ENCODE measurements at places on chromosomes 6 and 20. TPM values are rescaled to one million over a fixed set of nuclear protein-coding genes. Genes with fewer than 3 reads are reported as not detected.

DNA sequence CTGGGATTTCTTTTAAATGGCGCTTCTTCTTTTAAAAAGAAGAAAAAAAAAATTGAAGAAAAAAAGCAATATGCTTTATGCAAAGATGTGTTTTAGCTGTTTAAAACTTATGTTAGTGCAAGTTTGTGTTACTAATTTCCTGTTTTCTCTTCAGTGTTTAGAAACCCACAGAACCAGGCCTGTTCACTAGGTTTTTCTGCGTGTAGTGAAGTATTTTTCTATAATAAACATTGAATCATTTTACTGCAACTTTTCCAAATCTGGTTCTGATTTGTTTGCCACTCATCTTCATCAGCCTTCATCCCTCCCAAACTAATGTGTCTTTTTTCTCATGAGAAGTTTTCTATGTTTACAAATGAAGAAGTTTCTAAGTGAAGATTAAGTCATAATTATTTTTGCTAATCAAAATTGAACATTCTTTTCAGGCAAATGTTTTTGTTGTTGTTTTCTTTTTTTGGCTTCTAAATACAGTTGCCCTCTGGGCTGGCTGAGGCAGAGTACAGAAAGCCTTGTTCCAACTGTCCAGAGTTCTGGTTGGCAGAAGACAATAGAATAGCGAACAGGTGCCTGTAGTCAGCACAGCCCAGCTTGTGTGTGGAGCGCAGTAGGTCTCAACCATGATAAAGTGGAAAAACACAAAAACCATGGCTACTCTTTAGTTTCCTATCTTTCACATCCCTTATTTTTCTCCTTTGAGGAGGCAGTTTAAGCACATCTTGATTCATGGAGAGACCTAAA lies 14.5 kb downstream of the ZNF76 start:
- DNase-seq = no peak

GRCh38 chr6:354631-355280 lies 36.8 kb upstream of the IRF4 start:
- DNase-seq = no peak

DNA sequence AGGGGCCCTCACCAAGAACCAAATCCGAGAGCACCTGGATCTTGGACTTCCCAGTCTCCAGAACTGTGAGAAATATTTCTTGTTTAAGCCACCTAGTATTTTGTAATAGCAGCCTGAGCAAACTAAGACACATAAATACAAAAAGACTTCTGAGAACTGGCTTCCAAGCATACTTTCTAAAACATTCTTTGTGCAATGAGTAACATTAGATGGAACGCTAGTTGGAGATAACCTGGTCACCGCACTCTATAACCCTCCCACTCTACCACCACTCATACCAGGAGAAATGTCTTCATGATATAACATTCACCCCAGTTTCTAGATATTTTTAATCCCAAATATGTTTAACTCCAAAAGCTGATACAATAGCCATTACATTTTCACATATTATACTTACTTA lies 169.5 kb upstream of the THEMIS start:
- no peak for DNase-seq

DNA sequence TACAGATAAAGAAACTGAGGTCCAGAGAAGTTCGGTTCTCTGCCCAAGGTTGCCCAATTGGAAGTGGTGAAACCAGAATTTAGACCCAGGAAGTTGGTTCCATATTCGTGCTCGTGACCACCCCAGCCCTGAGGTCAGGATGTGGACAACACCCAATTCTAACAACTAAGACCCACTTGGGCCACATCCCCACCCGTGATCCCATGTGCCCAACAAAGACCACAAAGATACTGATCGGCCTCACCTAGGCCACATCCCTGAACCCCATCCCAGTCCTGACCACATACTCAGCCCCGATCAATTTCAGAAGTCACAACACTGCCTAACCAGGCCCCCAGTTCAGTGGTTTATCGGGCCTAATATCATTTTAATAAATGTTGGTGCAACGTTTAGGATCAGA lies 138.4 kb downstream of the PREX1 start:
- DNase-seq = no peak

- no peak for DNase-seq
These were observed 470 bp downstream of the COL20A1 start for GRCh38 chr20:63293456-63293855.

DNA sequence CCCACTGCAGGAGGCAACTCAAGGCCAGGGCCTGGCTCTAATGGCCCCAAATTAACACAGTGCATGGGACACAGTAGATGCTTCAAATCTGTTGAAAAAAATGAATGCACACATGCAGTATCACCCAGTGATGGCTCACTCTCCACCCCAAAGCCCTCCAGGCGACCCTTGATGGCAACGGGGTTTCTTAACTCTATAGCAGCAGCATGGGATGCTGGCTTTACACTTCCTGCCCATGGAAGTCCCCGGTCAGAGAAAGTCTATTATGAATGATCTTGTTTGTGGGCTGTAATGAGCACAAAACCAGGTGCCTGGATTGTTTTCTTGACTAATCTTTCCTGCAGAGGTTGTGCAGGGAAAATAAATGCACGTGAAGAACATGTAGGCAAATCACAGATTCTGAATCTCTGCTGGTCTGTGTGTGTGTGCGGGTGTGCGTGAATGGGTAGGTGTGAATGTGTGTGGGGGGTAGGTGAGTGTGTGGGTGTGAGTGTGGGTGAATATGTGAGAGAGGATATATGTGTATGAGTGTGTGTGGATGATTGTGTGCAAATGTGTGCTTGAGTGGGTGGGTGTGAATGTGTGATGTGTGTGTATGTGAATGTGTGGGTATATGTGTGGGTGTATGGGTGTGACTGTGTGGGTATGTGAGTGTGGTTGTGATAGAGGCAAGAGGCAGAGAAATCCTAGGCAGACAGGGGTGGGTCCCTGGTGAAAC lies 60.1 kb upstream of the MLN start:
- no peak for DNase-seq

The ADTRP gene
- total RNA-seq = 39.7 TPM

GRCh38 chr6:5007531-5007930 lies 3.7 kb upstream of the RPP40 start:
- no peak for DNase-seq

DNA sequence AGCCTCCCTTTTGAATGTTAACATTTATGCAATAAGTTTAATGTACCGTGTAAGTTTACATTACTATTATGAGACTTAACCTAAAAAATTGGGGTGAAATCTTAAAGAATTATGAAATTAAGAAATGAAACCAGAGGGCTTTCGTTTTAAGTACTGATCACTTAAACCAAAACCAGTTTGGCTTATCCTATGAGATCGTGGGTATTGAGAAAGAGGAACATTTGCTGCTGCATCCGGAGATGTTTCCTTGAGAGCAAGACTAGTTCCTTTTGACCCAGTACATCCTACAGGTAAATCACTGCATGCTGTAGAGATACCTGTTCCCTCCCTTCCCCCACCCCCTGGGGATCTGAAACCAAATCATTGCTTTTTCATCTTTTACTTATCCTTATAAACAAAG lies 201.3 kb downstream of the ESR1 start:
- no peak for DNase-seq

The HLA-DQA2 gene
- total RNA-seq = not detected

DNA sequence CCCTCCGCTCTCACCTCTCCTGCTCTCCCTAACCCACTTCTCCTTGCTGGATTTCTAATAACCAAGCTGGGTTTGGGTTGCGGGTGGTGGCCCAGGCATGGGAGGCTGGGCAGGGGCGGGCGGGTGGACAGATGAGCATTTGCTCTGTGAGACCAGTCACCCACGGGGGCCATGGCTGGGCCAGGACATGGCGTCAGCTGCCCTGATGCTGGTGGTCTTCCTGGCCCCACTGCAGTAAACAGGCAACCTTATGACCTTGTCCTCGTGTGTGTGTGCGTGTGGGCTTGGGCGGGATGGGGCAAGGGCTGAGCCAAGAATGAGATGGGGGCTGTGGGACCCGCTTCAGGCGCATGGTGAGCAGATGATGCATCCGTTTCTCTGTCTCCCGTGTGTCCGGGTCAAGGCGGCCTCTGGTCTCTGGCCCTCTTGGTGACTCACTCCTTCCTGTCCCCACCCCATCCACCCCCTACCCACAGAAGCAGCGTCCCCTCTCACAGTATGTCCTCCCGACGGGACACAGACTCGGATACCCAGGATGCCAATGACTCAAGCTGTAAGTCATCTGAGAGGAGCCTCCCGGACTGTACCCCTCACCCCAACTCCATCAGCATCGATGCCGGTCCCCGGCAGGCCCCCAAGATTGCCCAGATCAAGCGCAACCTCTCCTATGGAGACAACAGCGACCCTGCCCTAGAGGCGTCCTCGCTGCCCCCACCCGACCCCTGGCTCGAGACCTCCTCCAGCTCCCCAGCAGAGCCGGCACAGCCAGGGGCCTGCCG lies 41.4 kb upstream of the MYL9 start:
- DNase-seq = no peak

GRCh38 chr6:143059663-143060353 lies 881 bp upstream of the AIG1 start:
- DNase-seq = no peak

The PTCRA gene
- not detected for total RNA-seq

The GPR6 gene
- not detected for total RNA-seq

DNA sequence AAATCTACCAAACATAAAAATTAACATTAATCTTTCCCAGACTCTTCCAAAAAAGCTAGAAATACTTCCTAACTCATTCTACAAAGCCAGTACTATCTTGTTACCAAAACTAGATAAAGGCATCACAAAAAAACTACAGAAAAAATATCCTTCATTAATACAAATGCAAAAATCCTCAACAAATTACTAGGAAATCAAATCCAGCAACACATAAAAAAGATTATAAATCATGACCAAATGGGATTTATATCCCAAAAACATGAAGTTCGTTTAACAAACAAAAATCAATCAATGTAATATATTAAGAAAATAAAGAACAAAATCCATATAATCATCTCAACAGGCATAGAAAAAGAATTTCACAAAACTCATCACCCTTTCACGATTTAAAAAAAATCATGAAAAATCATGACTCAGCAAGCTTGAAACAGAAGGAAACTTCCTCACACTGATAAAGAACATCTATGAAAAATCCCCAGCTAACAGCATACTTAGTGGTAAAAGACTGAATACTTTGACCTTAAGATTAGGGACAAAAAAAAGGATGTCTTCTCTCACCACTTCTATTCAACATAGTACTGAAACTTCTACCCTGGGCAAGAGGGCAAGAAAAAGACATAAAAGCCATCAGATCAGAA lies 43.2 kb downstream of the RANBP9 start:
- DNase-seq = no peak

DNA sequence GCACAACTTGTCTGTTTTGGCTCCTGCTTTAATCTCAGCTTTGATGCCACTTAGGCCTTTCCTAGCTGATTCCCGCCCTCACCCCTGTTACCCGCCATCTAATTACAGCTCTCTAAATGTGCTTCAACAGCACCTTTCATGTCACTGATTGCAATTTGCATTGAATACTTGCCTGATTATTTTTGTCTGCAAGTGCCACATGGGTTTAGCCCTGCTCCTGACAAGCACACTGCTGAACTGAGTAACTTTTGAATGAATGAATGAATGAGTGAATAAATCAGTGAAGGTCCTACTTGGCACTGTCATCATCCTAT lies 591 bp upstream of the DCBLD1 start:
- DNase-seq = no peak

GRCh38 chr6:54135665-54136369 lies 24.6 kb downstream of the MLIP start:
- DNase-seq = no peak
